NCI-H82 (cell line): ENCODE measurements at places on chromosomes 13 and 19.

DNA sequence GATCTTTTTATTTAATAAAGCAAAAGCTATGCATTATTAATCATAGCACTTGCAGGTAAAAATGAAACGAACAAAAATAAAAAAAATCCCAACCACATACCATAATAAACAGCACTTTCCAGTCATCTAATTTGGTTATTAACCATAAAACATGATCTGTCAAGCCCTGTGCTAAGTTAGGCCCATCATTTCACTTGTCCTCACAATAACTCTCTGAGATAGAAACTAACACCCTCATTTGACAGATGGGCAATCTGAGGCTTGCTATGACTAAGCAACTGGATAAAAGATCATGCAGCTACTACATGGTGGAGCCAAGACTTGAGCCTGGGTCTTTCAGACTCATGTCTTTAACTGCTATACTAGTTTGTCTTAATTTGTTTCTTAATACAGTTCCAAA is 21.8 kb downstream of the PROSER1 start:
- DNase-seq = peak; percentile 27

- DNase-seq = no peak
These were observed 39.7 kb downstream of the CAB39L start for GRCh38 chr13:49403996-49404702.

DNA sequence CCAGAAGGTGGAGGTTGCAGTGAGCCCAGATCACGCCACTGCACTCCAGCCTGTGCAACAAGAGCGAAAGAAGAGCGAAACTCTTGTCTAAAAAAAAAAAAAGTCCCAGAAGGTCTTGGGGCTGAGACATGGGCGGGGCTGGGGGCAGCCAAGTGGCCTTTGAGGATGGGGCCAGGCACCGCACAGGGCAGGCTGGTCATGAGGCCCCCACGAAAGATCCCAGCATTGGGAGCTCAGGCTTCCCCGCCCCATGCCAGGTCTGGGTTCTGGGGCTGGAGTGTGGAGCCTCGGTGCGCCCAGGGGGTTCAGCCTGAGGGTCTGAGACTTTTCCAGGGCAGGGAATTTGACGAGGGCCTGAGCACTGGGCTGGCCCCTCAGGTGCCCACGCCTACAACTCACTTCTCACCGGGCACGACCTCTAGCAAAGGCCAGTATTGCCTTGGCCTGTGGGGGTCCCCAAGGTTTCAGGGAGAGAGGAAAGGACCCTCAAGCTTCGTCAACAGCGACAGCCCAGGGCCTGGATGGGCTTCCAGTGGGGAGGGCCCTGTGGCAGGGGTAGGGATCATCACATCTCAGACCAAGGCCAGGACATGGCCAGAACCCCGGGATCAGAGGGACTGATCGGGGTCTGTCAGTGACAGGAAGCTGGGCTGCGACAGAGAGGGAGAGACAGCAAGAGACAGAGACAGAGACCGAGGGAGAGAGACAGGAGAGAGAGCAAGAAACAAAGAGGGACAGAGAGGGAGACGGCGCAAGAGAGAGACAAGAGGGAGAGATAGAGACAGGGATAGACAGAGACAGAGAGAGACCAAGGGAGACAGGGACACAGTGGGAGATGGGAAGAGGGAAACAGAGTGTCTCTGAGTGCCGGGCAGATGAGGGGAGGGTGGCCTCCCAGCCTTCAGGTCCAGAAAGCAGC is 7.5 kb upstream of the MEX3D start:
- no peak for DNase-seq

- DNase-seq = no peak
These were observed 10.6 kb downstream of the PRR12 start for GRCh38 chr19:49601482-49602038.

GRCh38 chr13:110138010-110138699 is 168.8 kb downstream of the COL4A1 start:
- DNase-seq = peak; percentile 54

DNA sequence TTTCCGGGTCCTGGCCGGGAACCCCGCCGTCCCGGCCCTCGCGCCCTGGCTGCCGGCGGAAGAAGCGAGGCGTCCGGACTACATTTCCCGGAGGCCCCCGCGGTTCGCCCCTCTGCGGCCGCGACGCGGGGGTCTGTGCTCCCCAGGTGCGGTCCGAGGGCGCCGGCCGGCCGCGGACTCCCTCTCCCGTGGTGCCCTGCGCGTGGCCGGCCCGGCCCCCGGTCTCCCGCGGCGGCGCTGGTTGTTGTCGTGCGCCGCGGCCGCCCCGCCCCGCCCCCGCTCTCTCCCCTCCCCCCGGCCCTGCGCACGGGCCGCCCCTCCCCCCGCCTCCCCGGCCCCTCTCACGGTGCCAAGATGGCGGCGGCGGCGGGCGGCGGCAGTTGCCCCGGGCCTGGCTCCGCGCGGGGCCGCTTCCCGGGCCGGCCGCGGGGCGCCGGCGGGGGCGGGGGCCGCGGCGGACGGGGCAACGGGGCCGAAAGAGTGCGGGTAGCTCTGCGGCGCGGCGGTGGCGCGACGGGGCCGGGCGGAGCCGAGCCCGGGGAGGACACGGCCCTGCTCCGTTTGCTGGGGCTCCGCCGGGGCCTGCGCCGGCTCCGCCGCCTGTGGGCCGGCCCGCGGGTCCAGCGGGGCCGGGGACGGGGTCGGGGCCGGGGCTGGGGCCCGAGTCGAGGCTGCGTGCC is at the start of gene KMT2B:
KMT2B (plus strand) TSS at position 339 of the 680 bp plus-strand sequence; CDS start at position 355, 16 bp downstream.
- DNase-seq = no peak

- no peak for DNase-seq
These were observed 83.5 kb downstream of the FRY start for GRCh38 chr13:32115066-32115465.

- DNase-seq = no peak
These were observed 339.4 kb downstream of the SPRY2 start for GRCh38 chr13:80001510-80001842.

DNA sequence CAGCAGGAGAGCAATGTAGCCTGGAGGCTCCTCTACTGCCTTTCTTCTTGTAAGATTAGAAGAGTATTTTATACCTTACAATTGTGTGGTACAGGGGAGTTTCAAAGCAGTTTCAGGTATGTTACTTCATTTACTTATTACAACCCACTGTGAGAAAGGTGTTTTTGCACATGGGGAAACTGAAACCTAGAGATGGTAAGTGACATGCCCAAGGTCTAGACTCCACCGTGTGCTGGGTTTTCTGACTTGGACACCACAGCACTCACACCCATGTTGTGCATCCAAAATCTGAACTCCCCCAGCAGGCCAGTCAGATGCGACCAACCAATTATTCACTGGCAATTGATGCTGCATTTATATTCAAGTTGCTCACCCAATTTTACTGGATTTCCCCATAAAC is 22.8 kb downstream of the ERICH6B start:
- DNase-seq = no peak

- no peak for DNase-seq
These were observed 24.5 kb upstream of the FREM2 start for GRCh38 chr13:38662362-38662761.

- DNase-seq = no peak
These were observed 53.9 kb downstream of the RXFP2 start for GRCh38 chr13:31793246-31793645.

- DNase-seq = no peak
These were observed 18.7 kb upstream of the TINCR start for GRCh38 chr19:5586300-5587070.

DNA sequence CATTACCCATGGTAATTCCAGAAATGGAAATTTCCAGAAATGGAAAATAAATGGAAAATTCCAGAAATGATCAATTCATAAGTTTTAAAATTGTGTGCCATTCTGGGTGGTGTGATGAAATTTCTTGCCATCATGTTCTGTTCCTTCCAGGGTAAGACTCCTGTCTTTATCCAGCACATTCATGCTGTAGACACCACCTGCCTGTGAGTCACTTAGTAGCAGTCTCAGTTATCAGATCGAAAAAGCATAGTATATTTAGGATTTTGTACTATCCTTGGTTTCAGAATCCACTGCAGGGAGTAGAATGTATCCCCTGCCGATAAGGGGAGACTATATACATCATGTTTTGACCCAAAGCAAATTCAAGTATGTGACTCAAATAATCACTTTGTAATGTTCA is 26.7 kb upstream of the CSNK1A1L start:
- DNase-seq = no peak

GRCh38 chr13:52447815-52448552 is 2.5 kb downstream of the VPS36 start:
- DNase-seq = peak; percentile 62

GRCh38 chr19:49710372-49710951 is 19.5 kb downstream of the CPT1C start:
- DNase-seq = no peak

- no peak for DNase-seq
These were observed 18.7 kb downstream of the PAF1 start for GRCh38 chr19:39372047-39372802.

- DNase-seq = no peak
These were observed 179.4 kb downstream of the KLF12 start for GRCh38 chr13:73954808-73955207.

- no peak for DNase-seq
These were observed 10.7 kb downstream of the SHISA7 start for GRCh38 chr19:55432241-55432959.

- no peak for DNase-seq
These were observed 19.6 kb downstream of the IER2 start for GRCh38 chr19:13169769-13170168.

- peak; percentile 65 for DNase-seq
These were observed 10.1 kb downstream of the FOSB start for GRCh38 chr19:45477713-45478453.
